ENCODE measurements at places on chromosomes 3 and 15. TPM values are rescaled to one million over a fixed set of nuclear protein-coding genes. Genes with fewer than 3 reads are reported as not detected.

PROS1 gene
- 0.06 TPM for total RNA-seq

RPL15 gene
- total RNA-seq: 1,598 TPM

GP5 gene
- total RNA-seq: 1.1 TPM

ZBBX gene
- total RNA-seq: not detected

CLDN16 gene
- total RNA-seq: not detected

SEMA3G gene
- 0.15 TPM for total RNA-seq

C15orf62 gene
- 1.3 TPM for total RNA-seq

UPK1B gene
- total RNA-seq: not detected

TM4SF18 gene
- total RNA-seq: not detected

GSK3B gene
- total RNA-seq: 39.5 TPM

BRPF1 gene
- total RNA-seq: 51.3 TPM

TMEM207 gene
- total RNA-seq: not detected

STOML1 gene
- 12.8 TPM for total RNA-seq

LPP gene
- total RNA-seq: 63.6 TPM

LRRC28 gene
- 19.2 TPM for total RNA-seq
